Tibial artery (tissue), 4 donors: ENCODE measurements at places on chromosomes 5 and 9.

GRCh38 chr9:8863069-8863468 is 1063.5 kb upstream of the DMAC1 start:
- no peaks in the 10 kb centered on the region for H3K36me3 ChIP-seq
- H3K27ac ChIP-seq, result no peak overlapping the region
- no peak overlapping the region for H3K4me3 ChIP-seq
- H3K4me1 ChIP-seq, result no peaks in the 10 kb centered on the region

- no peaks in the 10 kb centered on the region for H3K4me1 ChIP-seq
- no peak for DNase-seq
- no peak overlapping the region for H3K4me3 ChIP-seq
- no peaks in the 10 kb centered on the region for H3K27me3 ChIP-seq
- H3K27ac ChIP-seq, result peak overlapping the region; percentile 17
- no peaks in the 10 kb centered on the region for H3K36me3 ChIP-seq
These were observed 24.5 kb downstream of the LHFPL2 start for GRCh38 chr5:78624011-78624541.

DNA sequence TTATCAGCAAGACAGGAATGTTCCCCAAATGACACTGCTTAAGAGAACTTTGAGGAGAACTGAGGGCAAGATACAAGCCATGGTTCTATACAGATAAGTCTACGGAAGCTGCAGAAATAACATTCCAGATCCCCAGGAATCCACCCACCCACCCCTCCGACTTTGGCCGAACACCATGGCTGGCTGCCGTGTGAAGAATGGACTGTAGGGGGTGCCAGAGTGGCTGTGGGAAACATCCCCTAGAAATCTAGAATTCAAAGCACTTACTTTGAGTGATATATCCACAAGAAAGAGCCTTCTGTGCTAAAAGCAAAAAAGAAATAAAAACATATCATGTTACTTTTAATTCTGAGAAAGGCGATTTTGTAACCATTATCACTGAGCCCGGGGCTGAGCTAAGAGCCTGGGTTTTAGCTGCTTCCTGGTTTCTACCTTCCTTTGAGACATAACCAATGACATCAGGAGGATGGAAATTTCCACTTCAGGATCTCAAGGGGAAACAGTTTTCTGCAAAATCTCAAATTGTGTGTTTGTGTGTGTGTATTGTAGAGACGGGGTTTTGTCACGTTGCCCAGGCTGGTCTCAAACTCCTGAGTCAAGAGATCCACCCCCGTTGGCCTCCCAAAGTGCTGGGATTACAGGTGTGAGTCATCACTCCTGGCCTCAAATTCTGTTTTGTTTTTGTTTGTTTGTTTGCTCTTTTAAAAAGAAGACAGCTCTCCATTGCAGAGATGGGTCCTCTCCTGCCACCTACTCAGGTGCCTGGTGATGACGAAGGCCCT is 36.4 kb downstream of the GGTA1 start:
- H3K27ac ChIP-seq, result peak overlapping the region; percentile 12
- peaks cover 9% of the 10 kb centered on the region for H3K4me1 ChIP-seq
- H3K27me3 ChIP-seq, result no peaks in the 10 kb centered on the region
- H3K4me3 ChIP-seq, result no peak overlapping the region
- peaks cover 26% of the 10 kb centered on the region for H3K36me3 ChIP-seq

GRCh38 chr5:124477062-124477461 is 269.4 kb downstream of the ZNF608 start:
- no peaks in the 10 kb centered on the region for H3K4me1 ChIP-seq
- no peaks in the 10 kb centered on the region for H3K36me3 ChIP-seq
- H3K4me3 ChIP-seq, result no peak overlapping the region
